Brain pericyte (primary cell): ENCODE measurements at places on chromosomes 3 and 15.

- no peak for DNase-seq
Observed at GRCh38 chr3:36893826-36894225, 51.0 kb downstream of the TRANK1 start.

GRCh38 chr15:33148129-33148751, 46.3 kb downstream of the FMN1 start:
- DNase-seq: no peak

DNA sequence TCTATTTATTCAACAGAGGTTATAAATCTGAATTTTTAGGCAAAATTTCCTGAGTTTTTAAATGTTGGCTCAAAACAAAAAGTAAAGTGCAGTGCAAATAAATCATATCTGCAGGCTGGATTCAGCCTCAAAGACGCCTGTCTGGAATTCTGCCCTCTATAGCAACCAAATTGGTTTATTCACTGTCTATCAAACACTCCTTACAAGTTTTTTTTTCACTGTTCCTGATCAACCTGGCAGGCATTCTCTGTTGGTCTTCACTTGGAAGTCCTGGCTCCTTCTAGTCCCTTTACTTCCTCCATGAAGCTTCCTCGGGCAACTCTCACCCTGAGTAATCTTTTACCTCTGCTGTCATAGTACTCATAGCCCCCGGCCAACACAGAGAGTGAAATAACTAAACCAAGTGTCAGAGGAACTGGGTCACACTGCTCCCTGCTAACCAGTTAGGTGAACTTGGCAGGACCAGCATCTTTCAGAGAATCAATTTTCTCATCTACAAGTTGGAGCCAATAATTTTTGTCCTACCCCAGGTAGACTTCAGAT, 36.8 kb upstream of the TIPARP start:
- no peak for DNase-seq

DNA sequence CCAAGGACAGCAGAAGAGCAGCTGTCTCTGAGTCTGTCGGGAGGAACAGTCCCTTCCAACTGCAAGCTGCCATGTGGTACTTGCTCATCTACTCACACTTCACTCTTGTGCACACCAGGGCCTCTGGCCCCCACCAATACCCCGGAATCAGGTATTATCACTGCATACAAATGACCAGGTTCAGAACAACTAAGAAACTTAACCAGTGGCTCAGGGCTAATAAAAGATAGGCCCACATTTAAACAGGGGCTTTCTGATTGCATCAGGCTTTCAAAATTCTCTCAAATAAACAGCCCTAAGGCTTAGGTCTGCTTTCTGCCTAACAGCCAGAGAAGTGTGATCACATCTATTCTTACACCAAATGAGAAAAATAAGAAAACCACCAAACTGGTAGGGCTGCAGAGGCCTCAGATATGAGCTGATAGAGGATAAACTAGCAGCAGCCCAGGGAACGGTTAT, 20.7 kb downstream of the CCDC12 start:
- DNase-seq: no peak

- no peak for DNase-seq
Observed at GRCh38 chr3:17643691-17644090, 98.7 kb downstream of the TBC1D5 start.

DNA sequence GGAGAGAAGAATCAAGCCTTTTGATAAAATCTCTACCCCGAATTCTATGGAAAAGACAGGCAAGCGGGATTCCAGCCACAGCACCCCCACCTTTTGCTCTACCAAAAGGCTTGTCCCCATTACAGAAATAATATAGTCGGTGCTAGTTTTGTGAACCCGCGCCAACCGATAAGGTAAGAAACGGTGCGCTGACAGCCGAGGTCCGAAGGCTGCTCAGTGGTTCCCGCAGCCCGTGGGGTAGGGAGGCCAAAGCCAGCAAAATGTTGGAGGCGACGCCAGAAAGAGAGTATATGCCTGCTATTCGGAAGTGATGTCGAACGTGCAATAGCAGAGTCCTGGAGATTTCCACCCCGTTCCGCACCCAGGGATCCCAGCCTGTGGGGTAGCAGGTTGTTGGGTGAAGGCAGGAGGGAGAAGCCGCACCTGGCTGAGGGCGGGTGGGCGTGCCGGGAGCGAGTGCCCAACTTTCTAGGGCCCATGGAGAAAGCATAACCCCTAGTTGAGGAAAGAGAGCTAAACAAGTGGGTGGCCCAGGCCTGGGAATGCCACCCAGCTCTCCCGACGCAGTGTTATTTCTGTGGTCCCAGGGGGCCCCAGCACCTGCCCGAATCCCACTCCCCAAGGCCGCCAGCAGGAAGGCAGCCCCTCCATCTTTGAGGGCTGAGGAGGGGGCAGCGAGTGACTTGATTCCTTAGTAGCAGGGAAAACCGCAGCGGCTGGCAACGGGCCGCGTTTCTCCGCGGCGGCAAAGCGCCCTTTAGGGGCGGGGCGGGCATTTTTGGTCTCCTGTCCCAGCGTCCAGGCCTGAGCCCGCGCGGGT, 7.9 kb upstream of the SOX2 start:
- no peak for DNase-seq

- no peak for DNase-seq
Observed at GRCh38 chr15:65862682-65863081, 6.6 kb upstream of the RAB11A start.

DNA sequence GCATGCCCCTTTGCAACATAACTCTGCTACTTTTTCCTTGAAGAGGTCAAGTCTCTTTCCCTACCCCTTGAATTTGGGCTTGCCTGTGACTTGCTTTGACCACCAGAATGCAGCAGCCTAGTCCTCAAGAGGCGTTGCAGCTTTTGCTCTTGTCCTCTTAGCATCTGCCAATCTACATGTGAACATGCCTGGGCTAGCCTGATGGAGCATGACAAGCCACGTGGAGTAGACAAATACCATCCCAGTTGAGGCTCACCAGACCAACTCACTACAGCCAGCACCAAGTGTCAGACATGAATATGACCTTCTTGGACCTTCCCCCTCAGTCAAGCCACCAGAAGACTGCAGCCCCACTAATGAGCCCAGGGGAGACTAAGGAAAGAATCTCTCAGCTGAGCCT, 32.9 kb downstream of the AMOTL2 start:
- DNase-seq: no peak

DNA sequence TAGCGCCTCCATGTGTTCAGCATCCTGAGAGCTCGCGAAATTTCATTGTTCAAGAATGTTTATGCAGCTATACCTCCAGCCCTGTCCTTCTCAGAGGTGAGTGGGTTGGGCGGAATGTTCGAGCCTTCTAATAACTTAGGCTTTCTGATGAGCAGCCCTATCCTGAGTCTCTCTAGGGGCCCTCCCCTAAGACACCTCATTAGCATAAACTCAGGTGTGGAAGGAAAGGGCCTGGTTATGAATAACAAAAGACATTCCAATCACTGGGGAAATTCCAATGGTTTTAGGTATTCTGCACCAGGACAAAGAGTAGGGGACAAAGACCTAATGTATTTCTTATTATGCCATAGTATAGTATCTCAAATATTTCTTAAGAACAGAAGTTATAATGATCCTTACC, 138.1 kb upstream of the PDZRN3 start:
- DNase-seq: no peak

DNA sequence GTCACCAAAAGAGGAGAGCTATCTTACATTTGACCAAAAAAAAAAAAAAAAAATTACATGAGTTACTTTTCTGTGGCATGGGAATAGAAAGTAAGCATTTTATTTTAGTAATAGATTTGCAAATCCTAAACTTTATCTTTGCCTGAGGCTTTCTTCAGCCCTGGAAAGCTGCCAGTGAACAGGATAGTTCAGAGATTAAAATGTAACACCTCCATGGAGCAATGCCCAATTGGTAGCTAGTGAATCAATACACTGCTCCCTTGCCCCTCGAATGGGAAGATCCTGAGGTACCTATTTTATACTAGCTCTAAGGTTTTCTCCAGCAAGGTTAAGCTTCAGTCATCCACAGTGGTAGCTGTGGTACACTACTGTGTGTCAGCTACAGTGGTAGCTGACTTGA, 867.1 kb downstream of the NAALADL2 start:
- no peak for DNase-seq

DNA sequence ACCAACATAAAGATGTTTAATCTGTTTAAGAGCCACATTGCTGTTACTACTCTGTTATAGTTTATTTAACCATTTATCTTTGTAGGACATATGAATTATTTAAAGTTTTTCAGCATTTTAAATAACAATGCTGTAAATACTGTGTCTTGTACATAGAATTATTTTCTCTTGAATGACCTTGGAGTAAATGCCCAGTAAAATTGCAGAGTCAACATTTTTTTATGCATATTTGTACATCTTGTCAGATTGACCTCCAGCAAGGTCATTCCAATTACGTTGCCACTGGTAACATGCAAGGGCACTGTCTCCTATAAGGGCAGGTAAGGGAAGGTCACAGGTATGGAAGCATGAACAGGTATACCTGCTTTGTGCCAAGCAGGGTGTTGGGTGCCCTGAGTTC, 64.3 kb downstream of the RLBP1 start:
- no peak for DNase-seq

DNA sequence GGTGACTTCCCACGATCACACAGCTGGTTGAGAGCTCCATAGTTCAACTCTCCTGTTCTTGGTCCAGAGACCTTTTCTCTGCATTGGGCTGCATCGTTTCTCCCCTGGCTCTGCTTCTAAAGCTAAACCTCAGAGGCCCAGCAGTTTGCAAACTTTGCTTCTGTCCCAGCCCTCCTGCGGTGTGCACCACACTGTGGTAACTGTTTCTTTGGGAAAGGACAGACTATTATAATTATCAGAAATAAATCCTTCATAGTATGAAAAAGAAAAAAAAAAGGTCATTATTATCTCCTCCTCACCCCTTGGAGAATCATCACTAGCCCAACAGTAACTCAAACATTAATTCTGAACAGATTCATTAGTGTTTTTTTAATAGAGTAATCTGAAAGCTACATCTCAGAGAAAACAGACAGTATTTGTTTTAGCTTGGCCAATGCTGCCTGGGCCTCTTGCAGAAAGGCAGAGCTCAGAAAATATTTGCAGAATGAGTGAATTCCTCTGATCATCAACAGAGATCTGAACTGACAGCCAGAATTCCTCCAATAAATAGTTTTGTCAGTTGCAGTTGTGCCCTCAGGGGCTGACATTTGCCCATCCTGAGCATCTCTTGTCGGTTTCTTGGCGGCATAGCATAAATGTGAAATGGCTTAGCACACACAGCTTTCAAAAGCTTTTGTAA, 52.9 kb downstream of the BFSP2 start:
- no peak for DNase-seq

DNA sequence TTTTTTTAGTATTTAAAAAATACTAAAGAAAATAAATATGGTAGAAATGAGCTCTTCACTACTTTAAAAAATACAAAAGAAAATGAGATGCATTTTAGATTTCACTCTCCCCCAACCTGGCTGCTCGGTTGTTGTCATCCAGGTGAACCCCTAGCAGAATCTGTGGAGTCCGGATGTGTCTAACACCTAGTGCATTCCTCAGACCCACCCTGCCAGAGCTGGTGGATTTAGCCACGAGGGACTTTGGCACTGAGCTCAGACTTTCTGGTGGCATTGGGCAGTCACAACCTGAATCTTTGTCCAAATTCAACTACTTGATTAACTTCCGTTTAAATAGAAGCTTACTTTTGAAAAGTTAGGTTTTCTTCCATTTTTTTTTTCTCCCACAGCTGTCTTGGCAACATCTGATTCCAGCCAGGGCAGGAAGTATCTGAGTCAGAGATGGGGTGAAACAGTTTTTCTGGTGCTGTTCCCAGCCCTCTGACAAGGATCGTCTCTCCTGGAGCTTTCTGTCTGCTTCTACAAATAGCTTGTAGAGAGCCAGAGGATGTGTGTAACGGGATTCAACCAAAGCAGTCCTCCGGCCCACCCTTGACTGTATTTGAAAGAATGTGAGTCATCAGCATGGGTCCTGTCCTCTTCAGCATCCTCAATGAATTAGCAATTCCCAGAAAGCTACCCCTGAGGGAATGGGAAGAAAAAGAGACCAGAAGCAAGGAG, 301.8 kb upstream of the MCTP2 start:
- DNase-seq: peak; percentile 37

DNA sequence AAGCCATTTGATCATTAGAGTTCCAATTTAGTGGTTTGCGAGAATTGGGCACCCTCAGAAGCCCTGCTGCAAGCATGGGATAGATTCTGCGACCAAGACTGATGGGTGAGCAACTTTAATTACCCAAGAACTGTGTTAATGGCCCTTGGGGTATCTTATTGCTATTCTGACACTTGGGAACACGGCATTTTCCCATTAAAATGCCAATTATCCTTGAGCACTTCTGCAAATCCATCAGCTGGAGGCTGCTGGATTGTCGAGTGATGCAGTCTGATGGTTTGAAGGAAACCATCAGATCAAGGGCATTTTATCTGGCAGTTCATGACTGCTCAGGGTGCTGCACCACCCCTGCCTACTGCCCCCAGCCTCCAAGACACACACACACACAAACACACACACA, 183.6 kb upstream of the PROK2 start:
- DNase-seq: no peak

DNA sequence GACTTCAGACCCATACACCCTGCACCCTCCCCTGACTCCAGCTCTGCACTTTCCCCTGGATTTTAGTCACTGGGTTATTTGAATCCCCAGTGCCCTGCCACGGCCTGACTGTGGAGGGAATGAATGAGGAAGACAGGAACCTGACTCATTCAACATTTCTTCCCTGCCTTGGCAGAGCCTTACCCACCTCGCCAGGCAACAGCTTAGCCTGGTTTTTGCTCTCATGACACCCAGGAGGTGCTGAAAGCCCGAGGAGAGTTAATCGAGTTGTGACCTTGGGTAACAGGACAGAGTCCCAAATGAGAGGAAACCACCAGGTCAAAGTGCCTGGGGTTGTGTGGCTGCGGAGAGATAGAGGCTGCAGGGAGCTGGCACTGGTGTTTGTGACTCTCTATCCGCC, 128.3 kb downstream of the SMAD6 start:
- DNase-seq: no peak

DNA sequence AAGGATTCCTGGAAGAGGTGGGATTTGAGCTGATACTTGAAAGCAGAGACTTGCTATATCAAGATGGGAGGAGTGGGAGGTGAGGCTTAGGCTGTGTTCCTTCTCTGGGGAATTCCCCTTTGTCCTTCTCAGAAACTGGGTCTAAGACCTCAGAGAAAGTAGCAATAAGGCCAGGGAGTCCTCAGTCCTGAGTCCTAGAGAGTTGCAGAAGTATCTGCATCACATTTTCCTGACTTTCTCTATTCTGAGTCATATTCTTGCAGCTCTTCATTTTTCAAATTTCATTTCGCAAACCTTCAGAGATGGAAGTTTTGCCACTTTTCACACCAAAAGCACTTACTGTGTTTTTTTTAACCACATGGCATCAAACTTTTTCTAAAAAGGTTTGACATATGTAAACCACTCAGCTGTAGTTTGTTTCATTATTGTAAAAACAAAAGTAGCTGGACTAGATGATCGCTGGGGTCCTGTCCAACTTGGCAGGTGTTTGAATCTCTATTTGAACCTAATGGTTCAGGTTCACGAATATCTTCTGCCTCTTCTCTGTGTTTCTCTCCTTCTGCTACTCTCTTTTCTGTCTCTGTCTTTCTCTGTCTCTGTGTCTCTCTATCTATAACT, 21.3 kb downstream of the COLQ start:
- DNase-seq: no peak

GRCh38 chr15:87736401-87736800, 520.1 kb downstream of the NTRK3 start:
- no peak for DNase-seq
